ENCODE measurements at places on chromosomes 3 and 15.

GRCh38 chr3:13099707-13100106, 26.5 kb upstream of the IQSEC1 start:
- no peak for DNase-seq

DNA sequence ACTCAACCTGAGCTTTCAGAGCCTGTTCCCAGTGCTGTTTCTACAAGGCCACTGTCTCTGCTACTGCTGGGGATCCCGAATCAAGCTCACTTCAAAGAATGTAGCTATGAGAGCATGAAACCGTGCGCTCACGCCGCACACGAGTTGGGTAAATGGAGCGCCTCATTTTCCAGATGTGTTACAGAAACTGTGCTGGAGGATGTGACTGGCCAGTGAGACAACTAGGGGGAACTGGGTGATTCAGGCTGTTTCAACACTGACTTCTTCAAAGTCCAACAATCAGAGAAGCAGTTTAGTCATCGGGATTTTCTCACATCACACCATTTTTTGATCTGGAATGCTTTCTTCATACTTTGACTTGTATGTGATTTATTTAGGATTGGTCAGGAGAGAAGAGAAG, 3.5 kb downstream of the ZNF710 start:
- peak; percentile 89 for DNase-seq

DNA sequence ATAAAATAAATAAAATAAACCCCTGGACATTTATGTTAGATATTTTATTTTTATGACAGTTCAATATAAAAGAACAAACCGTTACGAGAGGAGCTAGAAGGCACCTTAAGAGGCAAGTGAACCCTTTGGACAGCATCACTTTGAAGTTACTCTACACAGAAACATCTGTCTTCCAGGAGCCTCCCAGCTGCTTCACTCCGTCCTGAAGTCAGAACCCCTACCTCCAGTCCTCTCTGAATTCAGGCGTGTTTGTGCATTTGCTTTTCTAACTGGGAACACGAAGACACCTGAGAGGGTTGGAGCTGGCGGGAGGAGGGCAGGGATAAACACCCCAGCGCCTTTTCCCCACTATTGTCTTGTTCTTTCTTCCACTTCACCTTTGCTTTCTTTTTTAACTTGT, 46.2 kb downstream of the CMTM7 start:
- DNase-seq, result no peak

DNA sequence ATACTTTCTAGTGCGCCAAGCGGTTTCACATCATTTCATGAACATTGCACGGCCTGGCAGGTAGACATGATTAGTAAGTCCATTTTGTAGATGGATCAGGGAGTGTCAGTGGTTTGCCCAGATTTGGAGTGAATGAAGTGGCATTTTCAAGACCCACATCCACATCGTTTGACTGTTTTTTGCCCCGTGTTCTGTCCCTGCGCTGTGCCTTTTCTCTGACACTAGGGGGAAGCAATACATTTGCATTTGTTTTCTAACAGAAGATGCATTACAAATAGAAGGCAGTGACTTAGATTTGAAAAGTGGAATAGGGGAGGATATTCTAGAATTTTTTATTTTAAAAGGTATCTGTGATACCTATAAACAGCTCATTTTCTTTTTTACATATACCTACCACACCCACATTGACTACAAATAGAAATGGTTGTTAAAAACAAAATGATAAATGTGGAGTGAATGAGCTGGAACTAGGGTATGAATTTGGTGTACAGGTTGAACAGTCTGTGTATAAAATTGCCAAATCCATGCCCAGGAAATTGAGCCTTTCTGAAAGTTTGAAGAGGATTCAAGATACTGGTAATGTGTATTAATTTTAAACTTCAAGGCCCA, 98.0 kb downstream of the USP13 start:
- peak; percentile 45 for DNase-seq

- DNase-seq, result no peak
Observed at GRCh38 chr3:150958683-150959082, 13.8 kb downstream of the CLRN1 start.

GRCh38 chr3:190780524-190780923, 82.0 kb downstream of the GMNC start:
- DNase-seq, result no peak

- no peak for DNase-seq
Observed at GRCh38 chr15:83854950-83855707, 201.2 kb downstream of the ADAMTSL3 start.

DNA sequence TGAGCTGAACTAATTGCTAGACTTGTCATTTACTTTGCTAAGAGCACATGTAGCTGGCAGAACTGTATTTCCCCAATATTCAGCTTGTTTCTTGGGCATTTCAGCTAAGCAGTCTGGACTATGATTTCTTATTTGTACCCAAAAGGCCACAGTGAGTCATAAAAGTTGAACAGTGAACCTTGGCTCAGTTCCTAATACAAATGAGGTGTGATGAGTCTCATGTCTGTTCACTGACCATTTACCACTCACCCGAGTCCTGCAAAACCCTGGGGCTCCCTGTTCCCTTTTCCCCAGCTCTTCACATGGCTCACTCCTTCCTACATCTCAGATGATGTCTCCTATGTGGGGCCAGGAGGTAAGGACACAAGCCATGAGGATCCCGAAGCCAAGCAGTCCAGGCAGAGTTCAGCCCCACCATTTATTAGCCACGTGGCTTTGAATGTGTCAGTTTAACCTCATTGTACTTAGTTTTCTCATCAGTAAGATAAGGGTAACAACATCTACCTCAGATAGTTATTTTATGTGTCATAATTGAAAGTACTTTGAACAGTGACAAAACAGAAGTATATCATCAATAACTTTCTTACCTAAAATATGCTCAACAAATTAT, 239.3 kb downstream of the IL5RA start:
- no peak for DNase-seq

DNA sequence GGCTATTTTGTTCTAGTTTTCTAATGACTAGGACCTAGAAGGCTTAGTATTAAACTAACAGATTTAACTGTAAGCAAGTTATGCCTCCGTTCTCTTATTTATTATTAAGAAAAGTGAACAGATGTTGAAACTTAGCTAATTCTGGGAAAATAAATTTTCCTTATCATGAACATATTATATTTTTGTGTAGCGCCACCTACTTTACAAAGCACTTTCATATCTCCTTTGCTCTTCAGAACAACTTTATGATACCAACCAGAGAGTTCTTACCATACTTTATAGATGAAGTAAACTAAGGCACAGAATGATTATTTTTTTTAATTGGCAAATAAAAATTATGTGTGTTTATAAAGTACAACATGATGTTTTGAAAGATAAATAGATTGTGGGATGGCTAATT, 59.4 kb downstream of the NME9 start:
- DNase-seq, result no peak

GRCh38 chr15:74390647-74391288, 23.3 kb upstream of the CYP11A1 start:
- no peak for DNase-seq

- no peak for DNase-seq
Observed at GRCh38 chr3:145754605-145755289, 406.2 kb downstream of the PLOD2 start.

DNA sequence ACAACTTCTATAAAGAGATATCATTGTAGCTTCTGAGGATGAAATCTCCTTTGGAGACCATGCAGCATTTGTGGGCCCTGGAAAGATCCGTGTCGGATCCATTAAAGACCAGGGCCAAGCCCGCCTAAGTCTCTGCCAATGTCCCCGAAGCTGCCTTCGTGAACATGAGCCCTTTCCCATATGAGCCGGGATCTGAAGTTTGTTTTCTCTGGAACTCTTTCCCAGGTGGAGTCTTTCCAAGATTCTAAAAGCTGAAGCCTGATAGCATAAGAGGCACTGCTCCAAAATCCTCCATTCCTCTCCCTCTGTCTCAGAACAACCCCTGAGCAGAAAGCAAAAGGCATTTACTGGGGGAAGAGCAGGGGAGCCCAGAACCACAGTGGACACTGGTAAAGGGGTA, 274.6 kb downstream of the NTRK3 start:
- DNase-seq, result no peak

DNA sequence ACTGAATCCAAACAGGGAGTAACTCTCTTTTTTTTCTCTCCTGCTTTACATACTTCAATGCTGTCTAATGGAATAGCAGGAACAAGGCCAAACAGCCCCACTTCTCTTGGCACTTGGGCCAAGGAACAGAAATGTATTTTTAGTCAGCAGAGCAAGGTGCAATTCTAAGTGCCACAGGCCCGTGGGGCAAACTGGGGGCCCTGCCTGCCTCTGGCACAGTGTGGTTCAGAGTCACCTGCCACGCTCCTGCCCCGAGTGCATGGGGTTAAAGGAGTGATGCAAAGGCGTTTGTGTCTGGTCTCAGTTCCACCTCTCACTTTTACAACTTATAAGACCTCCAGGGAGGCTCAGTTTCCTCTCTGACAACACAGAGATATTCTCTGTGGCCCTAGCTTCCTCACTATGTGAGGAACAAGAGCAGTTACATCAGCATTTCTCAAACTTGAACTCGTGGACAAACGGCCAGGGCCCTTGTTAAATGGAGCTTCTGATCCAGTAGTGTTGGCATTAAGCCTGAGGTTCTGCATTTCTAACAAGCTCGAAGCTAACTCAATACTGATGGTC, 51.3 kb downstream of the LRIG1 start:
- no peak for DNase-seq

GRCh38 chr3:42213417-42213816, 52.6 kb downstream of the CCK start:
- no peak for DNase-seq

DNA sequence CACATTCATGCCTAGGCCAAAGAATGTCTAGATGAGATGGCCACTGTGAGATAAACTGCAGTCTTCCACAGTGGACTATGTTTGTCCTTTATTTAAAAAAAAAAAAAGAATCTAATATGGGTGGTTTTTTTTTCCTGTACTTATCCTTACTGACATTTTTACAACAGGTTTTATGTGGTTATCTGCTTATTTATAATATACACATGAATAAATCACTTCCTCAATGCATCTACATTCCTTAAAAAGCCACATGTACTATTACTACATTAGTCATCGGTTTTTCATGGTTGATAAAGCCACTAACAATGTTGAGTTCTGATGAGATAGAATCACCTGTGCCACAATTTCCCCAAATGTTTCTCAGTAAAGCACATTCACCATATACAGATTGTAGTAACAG, 341.3 kb upstream of the THBS1 start:
- peak; percentile 79 for DNase-seq

GRCh38 chr3:159902546-159903314, 85.9 kb upstream of the IL12A start:
- DNase-seq, result no peak

GRCh38 chr3:66934725-66935124, 63.4 kb upstream of the KBTBD8 start:
- no peak for DNase-seq
